ENCODE measurements at places on chromosomes 1 and 21.

DNA sequence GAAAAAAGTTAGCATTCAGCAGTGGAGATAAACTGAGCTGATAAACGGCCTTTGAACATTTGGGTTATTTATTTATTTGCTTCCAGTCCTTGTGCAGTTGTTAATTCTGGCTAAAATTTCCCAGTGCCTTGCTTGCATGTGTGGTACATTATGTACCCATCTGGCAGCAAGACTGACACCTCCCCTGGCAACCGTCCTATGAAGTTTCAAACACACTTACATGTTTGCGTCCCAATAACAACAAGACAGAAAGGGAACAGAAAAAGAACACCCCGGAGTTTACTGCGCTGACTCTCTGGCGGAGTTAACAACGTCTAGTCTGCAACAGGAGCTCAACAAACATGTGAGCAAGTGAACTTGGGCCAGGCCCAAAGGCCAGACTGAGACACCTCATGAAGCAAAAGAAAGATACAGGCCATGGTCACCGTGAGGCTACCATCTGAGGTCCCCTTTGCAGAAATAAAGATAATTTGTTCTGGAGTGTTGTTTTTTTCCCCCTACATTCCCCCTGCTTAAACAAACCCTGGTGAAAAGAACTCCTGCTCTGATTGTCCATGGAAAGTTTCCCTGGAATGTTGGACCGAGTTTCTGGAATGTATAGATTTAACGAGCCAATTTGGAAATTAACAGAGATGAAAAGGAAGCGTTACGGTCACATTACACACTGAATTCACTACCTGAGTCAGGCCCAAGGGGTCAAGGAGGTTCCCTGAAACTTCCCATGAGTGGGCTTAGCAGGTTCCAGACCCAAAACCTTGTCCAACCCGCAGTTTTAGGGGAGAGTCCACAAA lies 33.4 kb downstream of the TRABD2B start:
- no peak for DNase-seq

DNA sequence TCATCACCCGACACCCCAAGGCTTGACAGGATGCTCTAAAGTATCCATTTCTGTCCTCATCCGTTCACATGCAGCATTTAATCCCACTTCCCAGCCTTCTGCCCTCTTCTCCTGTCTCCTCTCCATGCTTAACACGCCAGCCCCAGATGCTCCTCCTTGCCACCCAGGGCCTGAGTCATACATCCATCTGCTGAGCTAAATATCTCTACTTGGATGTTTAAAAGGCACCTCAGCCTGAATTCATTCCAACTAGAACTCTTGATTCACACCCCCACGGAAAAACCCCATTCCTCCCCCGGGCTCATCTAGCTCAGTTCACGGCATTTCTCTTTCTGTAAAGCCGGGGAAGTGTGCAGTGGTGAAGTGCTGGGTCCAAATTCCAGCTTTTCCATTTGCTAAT lies 27.7 kb downstream of the TEX35 start:
- no peak for DNase-seq

- no peak for DNase-seq
Observed at GRCh38 chr1:204545202-204545601, 29.0 kb downstream of the MDM4 start.

- DNase-seq = no peak
Observed at GRCh38 chr1:175191659-175192058, 917 bp downstream of the KIAA0040 start.

GRCh38 chr1:36124404-36125128 lies 456 bp downstream of the COL8A2 start:
- DNase-seq = no peak

DNA sequence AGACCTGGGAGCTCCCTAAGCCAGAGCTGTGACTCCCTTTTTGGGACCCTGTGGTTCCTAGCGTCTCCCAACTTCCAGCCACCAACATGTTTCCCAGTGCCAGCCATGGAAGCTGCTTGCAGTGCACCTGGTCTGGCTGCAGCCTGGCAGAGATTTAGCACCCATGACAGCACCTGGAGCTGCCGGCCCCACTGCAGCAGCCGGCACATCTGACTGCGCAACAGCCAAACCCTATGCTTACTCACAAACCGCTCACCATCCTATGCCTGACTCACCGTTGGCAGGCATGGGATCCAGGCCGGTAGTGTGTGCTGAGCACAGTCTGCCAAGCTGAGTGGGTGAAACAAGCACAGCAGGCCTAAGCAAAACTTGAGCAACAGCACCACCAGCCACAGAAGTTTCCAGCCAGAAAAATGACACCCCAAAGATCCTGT lies 435.9 kb upstream of the PRMT6 start:
- DNase-seq = no peak

DNA sequence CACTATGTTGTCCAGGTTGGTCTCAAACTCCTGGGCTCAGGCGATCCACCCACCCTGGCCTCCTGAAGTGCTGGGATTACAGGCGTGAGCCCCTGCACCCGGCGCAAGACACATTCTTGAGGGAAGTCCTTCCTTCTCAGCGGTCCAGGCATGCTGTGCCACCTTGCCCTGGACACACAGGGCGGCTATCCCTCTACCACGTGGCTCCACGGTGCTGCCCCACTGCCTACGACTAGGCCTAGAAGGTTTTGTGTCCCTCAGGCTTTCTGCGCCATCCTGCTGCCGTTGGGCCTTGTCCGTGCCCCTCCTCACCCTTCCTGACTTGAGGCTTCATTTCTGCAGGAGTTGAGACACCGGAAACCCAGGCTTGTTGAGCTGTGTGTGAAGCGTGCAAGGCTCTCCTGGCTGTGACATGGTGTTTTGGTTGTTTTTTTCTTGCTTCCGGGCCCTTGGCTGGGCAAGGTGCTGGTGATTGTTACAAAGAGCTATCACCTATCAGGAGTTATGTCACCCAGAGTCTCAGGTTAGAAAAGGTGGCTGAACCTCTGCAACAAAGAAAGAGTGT lies 13.9 kb downstream of the C1orf174 start:
- DNase-seq = no peak

- DNase-seq = no peak
Observed at GRCh38 chr1:75742047-75742625, 17.6 kb downstream of the ACADM start.

DNA sequence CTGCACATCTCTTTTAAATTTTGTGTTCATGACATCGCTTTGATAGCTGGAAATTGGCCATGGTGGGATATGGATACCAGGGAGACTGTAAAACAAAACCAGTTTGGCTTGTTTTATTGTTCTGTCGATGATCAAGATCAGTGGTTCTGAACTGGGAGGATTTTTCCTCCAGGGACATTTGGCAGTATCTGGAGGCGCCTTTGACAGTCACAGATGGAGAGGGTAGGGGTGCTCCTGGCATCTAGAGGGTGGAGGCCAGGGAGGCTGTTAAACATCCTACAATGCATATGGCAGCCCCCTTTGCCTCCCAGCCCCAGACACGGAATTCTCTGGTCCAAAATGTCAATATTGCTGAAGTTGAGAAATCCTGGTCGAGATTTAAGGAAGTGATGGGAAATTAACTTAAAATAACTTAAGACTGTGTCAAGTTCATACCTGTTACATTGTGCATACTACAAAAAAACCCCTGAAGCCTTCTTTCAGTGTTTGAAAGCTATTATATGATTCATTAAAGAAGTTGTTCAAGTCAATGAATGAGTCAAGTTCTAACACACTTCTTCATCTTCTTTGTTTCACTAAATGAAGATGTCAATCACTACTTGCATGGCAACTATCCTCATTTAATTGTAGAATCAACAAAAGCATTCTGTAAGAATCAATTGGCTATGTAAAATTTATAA lies 150.9 kb downstream of the KCNJ6 start:
- DNase-seq = no peak

All from T-helper 2 cell (primary cell).